ENCODE measurements at places on chromosomes 1 and 21.
A peak's percentile ranks its signal among the peaks of the same experiment; 100 is the strongest.

DNA sequence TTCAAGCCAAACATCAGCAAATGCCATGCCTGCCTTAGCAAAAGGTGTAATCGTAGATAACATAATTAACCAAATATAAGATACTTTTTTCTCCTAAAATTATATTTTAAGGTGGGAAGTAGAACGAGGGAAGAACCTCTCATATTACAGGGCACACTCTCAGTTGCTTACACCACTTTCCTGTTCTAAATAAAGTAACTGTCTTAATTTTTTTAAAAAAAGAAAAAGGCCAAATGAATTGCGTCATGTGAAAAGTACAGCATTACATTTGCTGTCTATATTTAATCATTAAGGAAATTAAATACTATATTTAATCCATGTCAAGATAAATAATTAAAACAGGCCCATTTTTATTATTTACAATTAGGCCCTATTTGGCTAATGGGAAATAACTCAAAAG lies 23.7 kb downstream of the JAK1 start:
- DNase-seq: no peak

DNA sequence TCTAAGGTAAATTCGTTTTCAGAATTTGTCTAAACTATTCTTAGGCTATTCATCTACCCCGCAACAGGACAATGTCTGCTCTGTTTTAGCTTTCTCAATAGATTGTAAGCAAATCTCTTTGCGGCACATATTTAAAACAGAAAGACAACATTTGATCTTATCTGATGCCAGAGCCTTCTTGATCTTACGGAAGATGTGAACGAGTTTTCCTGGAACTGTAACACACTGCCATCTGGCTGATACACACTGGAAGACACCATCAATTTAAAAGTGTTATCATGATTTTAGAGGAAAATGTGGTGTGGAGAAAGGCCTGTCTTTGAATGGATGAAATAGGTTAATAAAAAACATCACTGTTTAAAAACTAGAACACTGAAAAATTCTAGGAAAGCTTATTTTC lies 36.1 kb downstream of the COA6 start:
- no peak for DNase-seq

DNA sequence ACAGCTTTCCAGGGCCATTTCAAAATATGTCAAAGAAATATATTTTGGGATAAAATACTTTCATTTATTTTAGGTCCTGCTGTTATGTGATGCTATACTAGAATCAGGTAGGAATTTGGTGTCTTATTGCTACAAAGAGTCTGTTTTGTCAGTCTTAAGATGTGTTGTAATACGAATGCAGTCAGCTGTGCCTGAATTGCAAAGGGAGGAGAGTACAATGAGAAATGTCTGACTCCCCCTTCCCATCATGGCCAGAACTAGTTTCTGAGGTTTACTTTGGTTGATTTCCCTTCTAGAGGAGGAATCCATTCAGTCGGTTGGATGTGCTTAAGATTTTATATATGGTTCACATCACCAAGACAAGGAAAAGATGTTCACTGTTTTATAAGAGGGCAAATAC lies 75.7 kb upstream of the TNFSF18 start:
- DNase-seq: no peak

DNA sequence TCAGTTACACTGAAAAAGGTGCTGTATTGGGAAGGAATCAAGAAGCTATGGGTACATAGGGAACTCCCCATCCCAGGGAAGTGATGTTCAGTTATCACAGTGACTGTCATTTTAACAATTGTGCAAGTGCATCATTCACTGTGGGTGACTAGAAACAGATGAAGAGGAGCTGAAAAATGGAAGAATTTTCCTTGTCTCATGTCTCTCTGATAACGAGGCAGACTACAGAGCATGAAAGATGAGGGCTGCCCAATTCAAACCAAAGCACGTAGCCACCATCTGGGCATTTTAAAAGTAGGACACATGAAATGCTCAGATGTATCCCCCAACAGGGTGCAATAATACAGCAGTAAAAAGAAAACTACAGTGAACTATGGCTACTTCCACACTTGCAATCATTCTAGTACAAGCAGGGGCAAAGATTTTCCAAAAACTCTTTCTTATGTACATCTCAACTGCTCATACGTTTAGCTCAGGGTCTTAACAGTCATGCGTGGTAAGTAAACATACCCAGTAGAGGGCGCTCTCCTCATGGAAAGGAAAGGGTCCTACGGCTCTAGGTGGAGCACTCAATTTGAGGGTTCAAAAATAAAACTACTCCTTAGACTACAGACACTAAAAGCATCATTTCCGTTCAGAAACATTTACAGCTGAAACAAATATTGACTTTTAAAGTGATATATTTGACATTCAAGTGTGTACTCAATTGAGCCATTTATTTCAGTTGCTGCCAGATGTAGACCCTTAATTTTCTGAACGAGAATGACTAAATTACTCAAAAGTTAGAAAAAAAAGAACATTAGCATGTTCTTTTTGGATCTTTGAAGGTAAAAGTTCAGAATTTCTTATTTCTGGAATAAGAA lies 143.2 kb downstream of the KCTD3 start:
- DNase-seq: no peak

DNA sequence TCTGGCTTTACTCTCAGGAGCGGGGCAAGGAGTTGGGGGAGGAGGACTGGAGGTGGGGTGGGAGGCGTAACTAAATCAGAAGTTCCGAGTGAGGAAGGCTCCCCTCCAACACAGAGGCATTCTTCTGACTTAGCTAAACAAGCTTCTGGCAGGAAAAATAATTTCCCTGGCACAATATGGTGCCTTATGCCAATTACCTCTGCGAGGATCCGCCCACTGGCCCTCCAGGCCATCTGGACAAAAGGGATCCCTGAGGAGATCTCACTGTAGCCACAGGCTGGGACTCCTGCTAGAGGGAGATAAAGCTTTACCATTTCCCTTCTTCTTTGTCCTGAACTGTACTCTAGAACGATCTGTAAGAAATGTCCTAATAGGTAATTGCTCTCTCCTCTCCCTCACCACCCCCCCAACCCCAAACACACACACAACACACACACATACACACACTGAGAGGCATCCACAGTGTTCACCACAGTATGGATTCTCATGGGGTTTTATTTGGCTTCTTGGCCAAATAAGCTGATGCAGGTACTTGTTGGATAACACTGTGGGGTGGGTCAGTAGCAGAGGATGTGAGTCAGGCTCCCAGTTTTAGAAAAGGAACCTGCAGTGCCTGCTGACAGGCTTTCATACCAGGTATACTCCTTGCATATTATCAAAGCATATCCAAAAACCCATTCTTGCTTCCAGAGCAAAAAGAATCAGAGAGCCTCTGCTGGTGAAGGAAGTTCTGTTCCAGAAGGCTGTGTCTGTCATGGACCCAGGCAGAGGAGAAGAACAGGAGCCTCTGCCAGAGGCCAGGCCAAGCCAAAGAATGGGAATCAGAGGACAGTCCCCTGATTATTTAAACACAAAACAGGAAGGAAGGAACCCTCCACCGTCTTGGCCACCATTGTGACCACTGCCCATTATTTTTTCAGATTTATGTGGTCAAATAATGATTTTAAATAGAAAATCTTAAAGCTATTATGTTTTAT lies 169.1 kb downstream of the C1orf21 start:
- DNase-seq: no peak

GRCh38 chr1:183841950-183842794 lies 37.3 kb downstream of the RGL1 start:
- no peak for DNase-seq

- DNase-seq: no peak
These were observed 2.1 kb downstream of the ERG start for GRCh38 chr21:38496224-38496623.

- DNase-seq: peak; percentile 48
These were observed 17.6 kb downstream of the ATP8B2 start for GRCh38 chr1:154342836-154343472.

DNA sequence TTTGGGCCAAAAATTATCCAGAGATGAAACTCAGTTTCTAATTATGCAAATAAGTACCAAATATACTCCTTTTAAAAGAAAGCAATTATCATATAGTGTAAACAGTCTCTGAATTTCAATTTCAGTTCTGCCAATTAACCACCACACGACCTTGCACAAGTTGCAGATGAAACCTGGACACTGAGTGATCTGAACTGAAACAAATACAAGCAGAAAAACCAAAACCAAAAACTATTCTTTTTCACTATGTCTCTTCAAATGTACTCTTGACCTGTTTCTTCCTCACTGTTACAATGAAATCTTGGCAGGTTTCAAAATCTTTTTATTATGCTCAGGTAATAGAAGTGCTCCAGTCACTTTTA lies 79.2 kb downstream of the TYW3 start:
- DNase-seq: no peak

- no peak for DNase-seq
These were observed 146.0 kb downstream of the PLA2G4A start for GRCh38 chr1:186974774-186975181.

DNA sequence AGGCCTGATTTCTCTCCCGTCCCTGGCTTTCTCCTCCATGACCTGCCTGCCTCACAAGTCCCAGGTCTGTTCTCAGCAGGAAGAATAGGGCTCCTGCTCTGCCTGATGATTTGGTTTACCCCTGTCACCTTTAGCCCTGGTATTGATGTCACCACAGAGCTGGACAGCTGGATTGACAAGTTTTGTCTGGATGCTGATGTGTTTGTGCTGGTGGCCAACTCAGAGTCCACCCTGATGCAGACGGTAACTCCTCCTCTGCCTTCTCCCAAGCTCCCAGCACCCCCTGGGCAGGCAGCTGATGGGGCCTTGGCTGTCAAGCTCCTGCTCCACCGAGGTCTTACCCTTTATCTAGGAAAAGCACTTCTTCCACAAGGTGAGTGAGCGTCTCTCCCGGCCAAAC lies 18.4 kb downstream of the MFN2 start:
- no peak for DNase-seq

GRCh38 chr21:45529785-45530422 lies 12.3 kb downstream of the SLC19A1 start:
- no peak for DNase-seq

DNA sequence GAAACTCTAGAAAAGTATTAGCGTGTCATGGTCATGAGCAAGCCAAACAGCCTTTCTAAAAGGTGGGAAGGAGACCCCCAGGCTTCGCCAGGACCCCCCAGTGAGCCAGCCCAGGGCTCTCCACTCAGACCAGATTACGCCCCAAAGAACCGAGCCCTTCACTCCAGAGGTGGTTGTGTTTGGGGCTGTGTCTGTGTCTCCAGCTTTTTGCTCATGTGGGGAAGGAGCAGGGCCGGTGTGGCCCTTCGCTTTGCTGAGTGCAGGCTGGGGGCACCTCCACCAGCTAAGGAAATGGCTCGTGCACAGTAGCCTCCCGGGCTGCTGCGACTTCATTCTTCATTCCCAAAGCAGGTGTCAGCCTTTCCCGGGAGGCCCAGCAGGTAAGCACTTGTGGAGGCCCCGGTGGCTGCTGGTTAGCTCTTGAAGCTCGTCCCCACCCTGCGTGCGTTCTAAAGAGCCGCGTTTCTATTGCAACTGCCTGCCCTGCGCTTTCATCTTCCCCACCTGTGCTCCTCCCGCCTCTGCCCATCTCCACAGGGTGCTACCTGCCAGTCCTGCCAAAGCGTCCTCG lies 531 bp downstream of the TSPEAR start:
- DNase-seq: no peak

DNA sequence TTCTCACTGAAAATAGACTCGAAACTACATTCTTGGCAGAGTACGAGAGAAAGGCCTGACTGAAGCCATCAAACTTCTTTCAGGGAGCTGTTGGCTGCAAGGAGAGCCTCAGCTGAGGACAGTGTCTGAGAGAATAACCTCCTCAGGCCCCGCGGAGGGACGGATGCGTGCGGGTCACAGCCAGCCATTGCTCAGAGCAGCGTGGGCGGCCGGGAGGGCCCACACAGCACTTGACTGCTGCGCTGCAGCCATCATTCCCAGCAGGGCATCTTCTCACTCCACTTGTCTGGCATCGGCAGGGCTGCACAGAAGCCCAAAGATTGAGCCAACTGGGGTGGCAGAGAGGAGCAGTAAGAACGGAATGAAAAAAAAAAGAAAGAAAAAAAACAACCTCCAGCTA lies 113.5 kb downstream of the XCL2 start:
- no peak for DNase-seq

GRCh38 chr1:29124366-29125236 lies 898 bp upstream of the TMEM200B start:
- DNase-seq: peak; percentile 44

- no peak for DNase-seq
These were observed 37.3 kb upstream of the CSF3R start for GRCh38 chr1:36520056-36520455.

Measured in stimulated activated CD4-positive, alpha-beta T cell treated with anti-CD3 and anti-CD28 coated beads, TNF-alpha, amount 100 ng/mL, for 1 hour (primary cell).